ENCODE measurements at places on chromosomes 16 and 17.

- DNase-seq: no peak
Observed at GRCh38 chr16:59545721-59546120, 811.6 kb upstream of the GOT2 start.

- no peak for DNase-seq
Observed at GRCh38 chr17:16918443-16918842, 53.5 kb downstream of the TNFRSF13B start.

GRCh38 chr17:49290690-49291359, 60.2 kb upstream of the PHOSPHO1 start:
- DNase-seq: no peak

GRCh38 chr17:13544292-13544691, 57.4 kb downstream of the HS3ST3A1 start:
- DNase-seq: no peak

DNA sequence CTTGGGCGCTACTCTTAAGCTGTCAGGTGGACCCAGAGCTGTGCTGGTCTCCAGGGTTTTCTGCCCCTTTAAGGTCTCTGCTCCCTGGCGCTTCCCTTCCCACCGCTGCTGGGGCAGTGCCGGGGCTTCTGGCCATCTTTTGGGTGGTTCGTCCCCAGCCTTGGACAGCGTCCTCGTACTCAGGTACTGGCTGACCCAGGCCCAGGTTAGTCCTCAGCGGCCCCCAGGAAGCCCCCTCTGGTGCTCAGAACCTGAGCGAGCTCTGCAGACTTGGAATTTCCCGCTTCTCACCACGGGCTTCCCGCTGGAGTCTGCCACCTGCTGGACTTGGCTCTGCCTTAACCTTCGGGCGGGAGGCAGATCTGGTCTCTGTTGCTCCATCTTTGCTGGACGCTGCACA, 94.1 kb upstream of the ZNF750 start:
- no peak for DNase-seq

DNA sequence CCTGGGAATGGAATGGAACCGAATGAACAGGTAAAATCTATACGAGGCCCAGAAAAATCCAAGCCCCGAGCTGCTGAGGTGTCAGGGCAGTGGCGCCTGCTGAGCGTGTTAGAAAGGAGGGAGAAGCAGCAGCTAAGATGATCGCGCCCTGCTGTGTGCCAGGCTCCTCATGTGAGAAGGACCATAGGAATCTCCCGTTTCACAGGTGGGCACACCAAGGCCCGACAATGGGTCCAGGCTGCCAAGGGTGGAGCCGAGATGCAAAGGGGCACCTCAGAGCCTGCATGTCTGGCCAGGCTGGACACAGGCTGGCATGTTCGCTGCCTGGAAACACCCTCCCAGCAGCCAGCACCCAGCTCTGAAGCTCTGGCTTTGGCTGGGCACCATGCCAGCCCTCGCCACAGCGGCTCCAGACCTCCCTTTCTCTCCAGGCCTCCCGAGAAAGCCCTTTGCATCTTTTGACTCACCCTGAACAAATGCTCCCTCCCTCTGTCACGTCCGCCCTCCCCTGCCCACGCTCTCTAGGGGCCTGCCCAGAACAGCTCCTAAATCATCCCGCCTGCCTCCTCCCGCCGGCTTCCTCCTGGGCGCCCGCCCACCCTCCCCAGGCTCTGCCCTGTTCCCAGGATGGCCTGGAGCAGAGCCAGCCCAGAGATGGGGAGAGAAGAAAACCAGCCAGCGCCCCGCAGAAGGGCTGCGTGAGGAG, 217.8 kb upstream of the GSE1 start:
- no peak for DNase-seq

- no peak for DNase-seq
Observed at GRCh38 chr17:17783116-17783824, 53.5 kb downstream of the SREBF1 start.

DNA sequence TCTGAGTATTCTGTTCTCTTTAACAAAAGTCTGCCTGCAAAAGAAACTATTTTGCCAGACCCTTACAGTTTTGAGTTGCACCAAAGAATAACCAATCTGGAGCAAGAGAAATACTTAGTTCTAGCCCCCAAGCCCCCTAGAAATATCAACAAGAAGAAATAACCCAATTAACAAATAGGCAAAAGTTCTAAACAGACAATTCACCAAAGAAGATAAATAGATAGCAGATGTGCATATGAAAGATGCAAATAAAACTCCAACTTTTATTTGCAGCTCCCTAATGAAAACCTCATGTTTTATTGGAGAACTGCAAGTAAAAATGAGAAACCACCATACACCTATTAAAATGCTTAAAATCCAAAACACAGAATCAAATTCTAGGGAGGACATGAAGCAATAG, 1308.0 kb downstream of the CDH11 start:
- DNase-seq: no peak

GRCh38 chr16:87150681-87151280, 166.4 kb downstream of the C16orf95 start:
- DNase-seq: no peak

DNA sequence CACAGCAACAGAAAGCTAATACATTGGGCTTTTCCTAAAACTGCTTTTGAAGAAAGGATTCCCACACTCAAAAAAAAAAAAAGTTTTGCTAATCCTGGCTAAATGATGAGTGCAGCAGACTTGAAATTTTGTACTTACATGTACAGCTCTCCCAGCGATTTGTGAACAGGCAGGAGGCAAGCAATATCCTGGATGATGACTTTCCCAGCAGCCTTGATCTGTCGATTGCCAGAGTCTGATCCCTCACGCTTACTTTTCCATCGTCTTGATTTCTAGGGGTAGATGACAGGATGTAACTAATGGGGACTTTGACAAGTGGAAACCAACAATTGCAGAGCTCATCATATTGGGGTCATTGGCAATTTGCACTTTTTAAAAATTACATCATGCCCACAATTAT, 91.4 kb downstream of the WDR59 start:
- DNase-seq: no peak
